Activated CD4-positive, alpha-beta T cell treated with anti-CD3 and anti-CD28 coated beads, Interleukin-2, amount 10 ng/mL, durations not matched to agents 7 days and 5 days (primary cell): ENCODE measurements at places on chromosomes 4 and X. TPM values are rescaled to one million over a fixed set of nuclear protein-coding genes. Genes with fewer than 3 reads are reported as not detected.

DNA sequence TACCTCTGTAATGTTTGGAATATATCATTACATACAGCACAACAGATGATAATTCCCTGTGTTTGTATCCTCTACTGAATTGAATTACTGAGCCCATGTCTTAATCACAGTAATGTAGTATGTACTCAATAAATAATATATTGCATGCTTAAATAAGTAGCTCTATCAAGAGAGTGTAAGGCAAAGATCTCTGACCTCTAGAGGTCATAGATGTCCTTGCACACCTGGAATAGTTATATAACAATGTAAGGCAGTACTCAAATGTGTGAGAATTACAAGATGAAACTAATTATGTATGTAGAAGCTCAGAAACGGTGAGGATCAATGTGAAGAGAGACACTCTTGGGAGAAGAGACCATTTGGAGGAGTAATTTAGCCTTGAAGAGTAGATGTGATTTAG, 14.3 kb upstream of the GCNA start:
- DNase-seq, result no peak

GRCh38 chrX:16212024-16212423, 44.7 kb downstream of the MAGEB17 start:
- DNase-seq, result no peak

CYTL1 gene
- not detected for total RNA-seq

ATOH1 gene
- total RNA-seq, result not detected

- no peak for DNase-seq
Measured at GRCh38 chr4:166594326-166594946, 639.9 kb downstream of the SPOCK3 start.

- no peak for DNase-seq
Measured at GRCh38 chr4:71260544-71260943, 78.3 kb upstream of the SLC4A4 start.

DNA sequence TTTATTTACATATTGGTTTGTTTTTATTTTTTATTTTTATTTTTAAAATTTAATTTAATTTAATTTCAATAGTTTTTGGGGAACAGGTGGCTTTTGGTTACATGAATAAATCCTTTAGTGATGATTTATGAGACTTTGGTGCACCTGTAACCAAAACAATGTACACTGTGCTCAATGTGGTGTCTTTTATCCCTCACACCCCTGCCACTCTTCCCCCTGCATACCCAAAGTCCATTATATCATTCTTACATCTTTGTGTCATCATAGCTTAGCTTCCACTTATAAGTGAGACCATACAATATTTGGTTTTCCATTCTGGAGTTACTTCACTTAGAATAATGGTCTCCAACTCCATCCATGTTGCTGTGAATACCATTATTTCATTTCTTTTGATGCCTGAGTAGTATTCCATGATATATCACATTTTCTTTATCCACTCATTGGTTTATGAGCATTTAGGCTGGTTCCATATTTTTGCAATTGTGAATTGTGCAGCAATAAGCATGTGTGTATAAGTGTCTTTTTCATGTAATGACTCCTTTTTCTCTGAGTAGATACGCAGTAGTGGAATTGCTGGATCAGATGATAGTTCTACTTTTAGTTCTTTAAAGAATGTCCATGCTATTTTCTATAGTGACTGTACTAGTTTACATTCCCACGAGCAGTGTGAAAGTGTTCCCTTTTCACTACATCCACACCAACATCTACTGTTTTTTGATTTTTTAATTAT, 157.1 kb downstream of the CPXCR1 start:
- DNase-seq, result no peak

RTL9 gene
- total RNA-seq, result not detected
